ENCODE measurements at places on chromosomes 6 and 20. TPM values are rescaled to one million over a fixed set of nuclear protein-coding genes. Genes with fewer than 3 reads are reported as not detected.

Gene NEURL2
- 6.1 TPM for total RNA-seq

Gene MTFR2
- total RNA-seq, result 8.5 TPM

Gene TAGAP
- 0.27 TPM for total RNA-seq

Gene PEDS1
- 36.7 TPM for total RNA-seq

DNA sequence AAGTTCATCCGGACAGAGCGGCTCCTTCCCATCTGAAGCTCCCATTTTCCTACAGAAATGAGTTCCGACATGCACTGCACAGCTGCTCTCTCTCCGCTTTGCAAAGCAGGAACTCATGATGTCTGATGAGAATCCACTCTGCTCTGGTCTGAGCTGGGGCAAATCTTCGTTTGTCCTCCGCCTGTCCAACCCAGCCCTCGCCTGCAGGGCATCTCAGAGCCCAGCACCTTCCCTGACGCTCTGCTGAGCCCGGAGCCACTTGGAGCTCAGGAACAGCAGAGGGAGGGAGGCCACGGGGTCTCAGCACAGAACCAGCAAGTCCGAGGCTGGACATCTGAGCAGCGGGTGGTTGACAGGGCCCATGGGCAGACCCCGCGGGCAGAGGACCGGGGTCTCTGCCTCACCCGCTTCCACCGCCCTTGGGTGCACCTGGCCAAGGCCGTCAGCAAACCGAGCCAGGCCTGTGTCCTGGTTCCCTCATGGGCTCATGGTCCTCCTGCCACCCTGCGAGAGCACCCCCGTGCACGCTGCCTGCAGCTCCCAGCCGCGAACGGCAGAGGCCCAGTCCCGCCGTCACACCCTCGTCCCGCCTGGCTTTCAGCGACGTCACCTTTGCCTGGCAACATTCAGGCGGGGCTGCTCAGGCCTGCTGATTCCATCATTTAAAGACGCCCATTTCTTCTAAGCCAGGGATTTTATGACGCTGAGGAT, 78.5 kb upstream of the BHLHE23 start:
- H3K27ac ChIP-seq, result no peak overlapping the region
- DNase-seq, result peak; percentile 17

GRCh38 chr20:56974499-56975250, 291.8 kb downstream of the BMP7 start:
- no peak overlapping the region for H3K27ac ChIP-seq
- H3K4me1 ChIP-seq, result peaks cover 43% of the 10 kb centered on the region
- H3K4me3 ChIP-seq, result peak overlapping the region; percentile 39
- H3K27me3 ChIP-seq, result peaks cover 28% of the 10 kb centered on the region

GRCh38 chr6:144935181-144935580, 650.0 kb downstream of the UTRN start:
- no peak for DNase-seq
- H3K4me1 ChIP-seq, result no peaks in the 10 kb centered on the region
- no peak overlapping the region for H3K4me3 ChIP-seq
- H3K27me3 ChIP-seq, result no peaks in the 10 kb centered on the region
- no peak overlapping the region for H3K27ac ChIP-seq

DNA sequence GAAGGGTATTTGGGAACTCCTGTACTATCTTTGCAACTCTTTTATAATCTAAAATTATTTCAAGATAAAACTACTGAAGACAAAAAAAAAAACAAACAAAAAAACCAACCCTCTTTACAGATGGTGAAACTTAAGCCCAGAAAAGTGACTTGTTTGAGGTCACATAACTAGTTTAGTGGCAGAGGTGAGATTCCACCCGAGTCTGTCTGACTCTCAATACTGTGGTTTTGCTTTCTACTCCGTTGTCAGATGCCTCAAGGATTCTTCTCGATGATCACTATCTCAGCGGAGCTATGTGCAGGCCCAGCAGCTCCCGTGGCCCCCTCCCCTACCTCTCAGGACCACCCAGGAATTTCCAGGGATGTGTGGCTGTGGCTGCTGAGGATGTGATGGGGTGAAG, 36.1 kb upstream of the KCNB1 start:
- H3K36me3 ChIP-seq, result peaks cover 17% of the 10 kb centered on the region
- H3K4me3 ChIP-seq, result no peak overlapping the region
- no peak for DNase-seq

DNA sequence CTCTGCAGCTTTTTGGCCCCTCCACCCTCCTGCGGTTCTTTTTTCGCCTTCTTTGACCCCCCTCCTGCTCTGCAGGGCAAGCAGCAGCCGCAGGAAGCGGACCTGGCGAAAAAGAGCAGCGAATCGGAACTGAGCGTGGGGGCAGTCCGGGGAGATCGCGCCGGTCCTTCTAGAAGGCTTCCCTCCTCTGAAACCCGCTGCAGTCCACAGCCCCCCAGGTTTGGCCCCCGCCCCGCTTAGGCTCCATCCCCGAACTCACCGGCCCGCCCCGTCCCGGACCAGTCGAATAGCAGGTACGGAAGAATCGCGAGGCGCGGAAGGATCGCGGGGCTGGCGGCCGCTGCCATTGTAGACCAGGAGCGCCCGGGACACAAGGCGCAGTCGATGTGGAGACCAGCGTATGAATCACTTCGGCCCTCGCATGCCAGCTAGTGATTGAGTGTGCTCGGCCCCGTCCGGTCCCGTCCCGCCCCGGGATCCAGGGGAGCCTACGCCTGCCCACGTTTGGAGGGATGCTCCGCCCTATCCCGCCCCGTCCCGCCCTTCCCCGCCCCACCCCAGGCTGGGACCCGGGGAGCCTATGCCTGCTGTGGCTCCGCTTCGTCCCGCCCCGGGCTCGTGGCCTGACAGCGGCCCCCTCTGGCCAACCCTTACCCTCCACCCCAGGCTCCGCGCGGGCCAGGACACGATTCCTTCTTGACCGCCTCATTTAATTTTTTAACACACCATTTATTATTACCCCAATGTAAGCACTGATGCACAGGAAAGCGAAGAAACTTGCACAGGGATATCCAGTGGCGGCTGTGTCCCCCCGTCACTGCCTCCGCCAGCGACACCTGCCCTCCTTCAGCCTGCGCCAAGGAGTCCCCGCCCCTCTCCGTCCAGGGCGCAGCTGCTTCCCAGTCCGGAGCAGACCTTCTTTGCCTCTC, at the start of gene ULBP3:
Gene ULBP3 (minus strand): TSS at position 402 of the 929 bp plus-strand sequence. CDS start 55 bp downstream, at position 347.
- H3K27me3 ChIP-seq, result peaks cover 40% of the 10 kb centered on the region
- H3K36me3 ChIP-seq, result 0 out of 2 replicates have a peak, but pooled peaks cover 3% of the 10 kb centered on the region
- peak within 1 kb of the TSS; percentile 74 for H3K4me3 ChIP-seq

GRCh38 chr6:162713974-162714780, 13.4 kb downstream of the PRKN start:
- H3K4me3 ChIP-seq, result no peak overlapping the region
- H3K27ac ChIP-seq, result peak overlapping the region; percentile 36
- H3K4me1 ChIP-seq, result peaks cover 20% of the 10 kb centered on the region
- H3K36me3 ChIP-seq, result peaks cover 20% of the 10 kb centered on the region

DNA sequence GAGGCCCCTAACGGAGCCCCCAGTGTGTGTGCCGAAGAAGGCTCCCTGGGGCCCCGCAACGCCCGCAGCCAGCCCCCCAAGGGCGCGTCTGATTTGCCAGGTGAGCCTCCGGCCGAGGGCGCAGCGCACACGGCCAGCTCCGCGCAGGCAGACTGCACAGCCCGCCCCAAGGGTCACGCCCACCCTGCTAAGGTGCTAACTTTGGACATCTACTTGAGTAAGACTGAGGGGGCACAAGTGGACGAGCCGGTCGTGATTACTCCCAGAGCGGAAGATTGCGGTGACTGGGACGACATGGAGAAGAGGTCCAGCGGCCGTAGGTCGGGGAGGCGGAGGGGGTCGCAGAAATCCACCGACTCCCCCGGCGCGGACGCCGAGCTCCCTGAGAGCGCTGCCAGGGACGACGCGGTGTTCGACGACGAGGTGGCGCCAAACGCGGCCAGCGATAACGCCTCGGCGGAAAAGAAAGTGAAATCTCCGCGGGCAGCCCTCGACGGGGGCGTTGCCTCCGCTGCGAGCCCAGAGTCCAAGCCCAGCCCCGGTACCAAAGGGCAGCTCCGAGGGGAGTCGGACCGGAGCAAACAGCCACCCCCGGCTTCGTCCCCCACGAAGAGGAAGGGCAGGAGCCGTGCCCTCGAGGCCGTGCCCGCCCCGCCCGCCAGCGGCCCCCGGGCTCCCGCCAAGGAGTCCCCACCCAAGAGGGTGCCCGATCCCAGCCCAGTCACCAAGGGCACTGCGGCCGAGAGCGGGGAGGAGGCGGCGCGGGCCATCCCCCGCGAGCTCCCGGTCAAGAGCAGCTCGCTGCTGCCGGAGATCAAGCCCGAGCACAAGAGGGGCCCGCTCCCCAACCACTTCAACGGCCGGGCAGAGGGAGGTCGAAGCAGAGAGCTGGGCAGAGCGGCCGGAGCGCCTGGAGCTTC, 117.0 kb downstream of the RTN4IP1 start:
- peaks cover 72% of the 10 kb centered on the region for H3K27me3 ChIP-seq
- H3K4me3 ChIP-seq, result peak overlapping the region; percentile 88
- H3K27ac ChIP-seq, result no peak overlapping the region
- no peaks in the 10 kb centered on the region for H3K36me3 ChIP-seq
- DNase-seq, result peak; percentile 70
